ENCODE measurements at places on chromosomes 6 and 20.

DNA sequence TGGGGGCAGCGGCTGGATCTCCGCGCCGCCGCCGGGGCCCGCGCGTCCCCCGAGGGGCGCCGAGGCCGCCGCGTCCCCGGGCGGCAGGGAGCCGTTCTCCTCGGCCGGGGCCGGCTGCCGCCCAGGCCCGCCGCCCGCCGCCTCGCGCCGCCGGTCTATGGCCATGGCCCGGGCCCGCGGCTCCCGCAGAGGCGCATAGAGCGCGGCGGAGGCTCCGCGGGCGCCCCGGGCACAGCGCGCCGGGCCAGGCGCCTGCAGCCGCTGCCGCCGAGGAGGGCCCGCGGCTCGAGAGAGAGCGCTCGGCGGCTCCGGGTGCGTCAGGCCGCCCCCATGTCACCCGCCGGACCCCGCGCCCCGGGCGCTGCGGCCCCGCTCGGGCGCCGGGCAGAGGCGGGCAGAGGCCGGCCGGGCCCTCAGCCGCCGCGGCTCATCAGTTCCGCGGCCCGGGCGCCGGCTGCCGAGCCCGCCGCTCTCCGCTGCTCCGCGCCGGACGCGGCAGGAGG lies 404 bp downstream of the SLC22A23 start:
- peak; percentile 66 for DNase-seq

DNA sequence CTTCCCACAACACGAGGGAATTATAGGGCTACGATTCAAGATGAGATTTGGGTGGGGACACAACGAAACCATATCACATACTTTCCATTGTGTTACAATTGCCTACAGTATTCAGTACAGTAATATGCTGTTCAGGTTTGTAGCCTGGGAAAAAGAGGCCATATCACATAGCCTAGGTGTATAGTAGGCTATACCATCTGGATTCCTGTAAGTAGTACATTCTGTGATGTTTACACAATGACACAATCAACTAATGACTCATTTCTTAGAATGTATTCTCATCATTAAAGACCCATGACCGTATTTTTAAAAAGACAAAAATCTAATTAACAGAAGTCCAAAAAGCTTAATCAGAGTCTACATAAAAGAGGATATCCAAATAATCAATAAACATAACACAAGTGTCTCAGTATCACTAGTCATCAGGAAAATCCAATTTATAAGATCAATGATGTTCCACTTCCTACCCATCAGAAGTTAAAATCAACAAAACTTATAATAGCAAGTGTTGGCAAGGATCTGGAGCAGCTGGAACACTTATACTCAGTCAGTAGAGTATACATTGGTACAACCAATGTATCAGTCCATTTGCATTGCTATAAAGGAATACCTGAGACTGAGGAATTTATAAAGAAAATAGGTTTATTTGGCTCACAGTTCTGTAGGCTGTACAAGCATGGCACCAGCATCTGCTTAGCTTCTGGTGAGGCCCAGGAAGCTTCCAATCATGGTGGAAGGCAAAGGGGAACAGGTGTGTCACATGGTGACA lies 215.9 kb downstream of the CLVS2 start:
- no peak for DNase-seq

DNA sequence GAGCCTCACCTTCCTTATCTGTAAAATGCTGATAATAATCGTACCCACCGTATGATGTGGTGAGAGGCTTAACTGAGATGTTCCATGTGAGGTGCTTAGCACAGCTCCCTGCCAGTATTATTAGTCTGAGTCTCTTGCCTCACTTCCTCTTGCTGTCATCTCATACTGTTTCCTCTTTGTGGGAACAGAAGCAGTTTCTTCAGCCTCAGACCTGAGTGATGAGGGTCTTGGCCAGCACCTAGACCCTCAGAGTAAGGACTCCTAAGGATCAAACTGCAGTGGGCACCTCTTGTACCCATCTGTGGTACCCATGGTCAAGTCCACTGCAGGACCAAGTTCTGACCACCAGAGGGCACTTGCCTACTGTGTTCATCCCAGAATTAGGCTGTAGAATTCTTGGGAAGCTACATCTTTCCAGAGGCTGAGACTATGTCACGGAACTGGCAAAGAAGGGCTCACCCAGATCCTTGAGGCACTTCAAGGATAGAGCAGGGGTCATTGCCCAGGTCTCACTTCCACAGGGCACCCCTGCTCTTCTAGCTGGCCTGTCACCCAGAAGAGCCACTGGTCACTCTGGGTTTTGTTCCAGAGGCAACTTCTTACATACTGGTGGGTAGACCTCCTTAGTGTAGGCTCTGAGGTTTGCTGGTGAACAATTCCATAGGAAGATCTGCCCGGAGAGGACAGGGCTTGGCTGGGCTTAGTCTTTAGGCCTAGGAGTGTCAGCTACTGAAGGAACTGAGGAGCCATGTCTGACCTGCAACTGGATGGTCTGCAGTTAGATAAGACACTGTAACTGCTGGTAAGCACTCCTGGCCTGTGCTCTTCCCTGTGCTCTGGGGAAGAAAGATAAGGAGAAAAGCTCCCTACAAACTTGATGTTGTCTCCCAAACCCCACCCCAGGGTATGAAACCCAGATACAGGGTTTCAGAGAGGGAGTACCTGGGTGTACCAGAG lies 20.6 kb upstream of the SGK2 start:
- peak; percentile 61 for DNase-seq

GRCh38 chr20:17369506-17369905 lies 142.7 kb downstream of the PCSK2 start:
- DNase-seq, result no peak

DNA sequence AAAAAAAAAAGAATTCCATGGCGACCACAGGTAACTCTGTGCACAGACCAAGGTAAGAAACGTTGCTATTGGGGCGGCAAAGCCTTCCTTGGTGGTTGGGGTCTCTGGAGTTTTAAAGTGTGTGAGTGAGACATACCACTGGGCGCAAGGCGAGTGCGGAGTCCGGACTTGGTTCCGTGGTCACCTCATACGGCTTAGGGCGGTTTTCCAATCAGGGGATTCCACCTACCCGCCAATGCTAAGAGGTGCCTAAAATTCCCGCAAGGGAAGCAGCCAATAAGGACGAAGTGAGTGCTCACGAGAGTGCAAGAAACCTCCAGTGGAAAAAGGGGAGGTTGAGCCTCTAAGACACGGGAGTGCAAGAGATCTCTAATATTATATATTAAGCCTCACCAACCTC lies 68.6 kb upstream of the PRSS16 start:
- DNase-seq, result no peak

GRCh38 chr6:106181664-106182418 lies 95.7 kb downstream of the PRDM1 start:
- DNase-seq, result no peak

- DNase-seq, result no peak
Measured at GRCh38 chr6:33766921-33767907, 20.5 kb upstream of the IP6K3 start.

DNA sequence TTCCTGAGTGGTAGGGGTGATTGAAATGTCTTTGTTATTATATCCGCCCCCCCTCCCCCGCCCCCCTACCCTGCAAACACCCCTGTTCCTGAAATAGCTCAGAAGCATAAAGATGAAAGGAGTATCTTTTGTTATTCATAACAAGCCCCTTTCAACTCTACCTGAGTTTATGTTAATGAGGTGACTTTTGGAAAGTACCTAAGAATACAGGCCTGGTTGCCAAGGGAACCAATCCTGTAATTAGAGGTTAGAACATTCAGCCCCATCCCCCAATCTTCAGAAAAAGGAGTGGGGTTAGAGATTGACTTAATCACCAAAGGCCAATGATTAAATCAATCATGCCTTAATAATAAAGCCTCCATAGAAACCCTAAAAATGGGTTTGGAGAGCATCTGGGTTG lies 979.2 kb upstream of the GJE1 start:
- no peak for DNase-seq

- DNase-seq, result no peak
Measured at GRCh38 chr6:82832811-82833210, 232.8 kb downstream of the UBE3D start.

DNA sequence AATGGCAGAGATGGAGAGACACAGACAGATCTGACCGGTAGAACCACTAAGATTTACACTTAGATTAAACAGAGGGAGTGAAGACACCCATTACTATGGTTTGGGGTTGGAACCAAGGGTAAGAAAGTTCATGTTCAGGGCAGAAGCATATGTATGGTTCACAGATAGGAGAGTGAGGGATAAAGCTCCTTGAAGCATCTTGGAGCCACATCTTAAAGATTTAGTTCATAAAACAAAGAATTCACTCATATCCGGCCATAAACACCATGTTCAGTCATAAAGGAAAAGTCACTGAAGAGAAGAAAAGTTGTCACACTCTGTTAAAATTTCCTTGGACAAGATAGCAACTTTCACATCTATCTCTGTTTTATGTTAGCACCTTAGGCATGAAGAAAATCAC lies 18.0 kb downstream of the STX7 start:
- DNase-seq, result no peak

GRCh38 chr6:132648828-132649227 lies 10.2 kb downstream of the TAAR1 start:
- DNase-seq, result no peak

- DNase-seq, result no peak
Measured at GRCh38 chr20:46946796-46947195, 52.2 kb downstream of the EYA2 start.

GRCh38 chr6:165119231-165120020 lies 190.0 kb downstream of the C6orf118 start:
- no peak for DNase-seq

- no peak for DNase-seq
Measured at GRCh38 chr20:53032478-53032932, 60.3 kb downstream of the TSHZ2 start.

GRCh38 chr6:107140581-107140980 lies 25.3 kb upstream of the BEND3 start:
- DNase-seq, result no peak

DNA sequence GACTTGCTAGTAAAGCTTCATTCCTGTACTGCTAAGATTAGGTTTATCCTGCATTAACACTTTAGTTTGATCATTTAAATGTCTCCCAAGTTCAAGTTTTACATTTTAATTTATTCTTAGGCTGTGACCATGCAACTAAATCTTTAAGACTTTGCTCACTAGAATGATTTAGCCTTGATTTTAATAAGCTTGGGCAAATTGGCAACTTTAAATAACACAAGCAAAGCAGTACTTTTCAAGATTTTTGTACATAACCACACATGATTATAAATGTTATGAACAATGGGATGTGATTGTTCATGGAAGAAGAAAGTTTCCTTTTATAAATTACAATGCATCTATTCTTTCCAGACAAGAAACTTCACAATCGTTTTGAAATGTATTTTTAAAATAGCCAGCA lies 948.0 kb upstream of the EPHA7 start:
- no peak for DNase-seq

DNA sequence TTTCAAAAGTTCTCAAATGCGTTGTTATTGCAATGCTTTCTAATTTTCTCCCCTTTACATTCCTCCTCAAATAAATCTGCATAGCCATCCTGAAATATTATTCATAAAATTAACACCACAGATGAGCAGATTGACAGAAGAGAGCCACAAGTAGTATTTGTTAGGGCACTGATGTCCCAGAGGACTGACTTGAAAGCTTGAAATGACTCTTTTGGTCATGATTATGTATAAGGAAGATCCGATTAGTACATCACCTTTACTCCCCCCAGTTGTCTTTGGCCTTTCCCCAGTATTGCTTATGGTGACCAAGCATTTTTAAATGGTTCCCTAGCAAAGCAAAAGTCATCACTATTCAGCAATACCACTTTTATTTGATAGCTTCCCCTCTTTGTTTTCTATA lies 187.6 kb downstream of the ADAT2 start:
- DNase-seq, result peak; percentile 17

GRCh38 chr6:63640062-63640461 lies 4.5 kb downstream of the PHF3 start:
- DNase-seq, result no peak

- DNase-seq, result no peak
Measured at GRCh38 chr6:110567957-110568696, 91.7 kb upstream of the SLC22A16 start.

DNA sequence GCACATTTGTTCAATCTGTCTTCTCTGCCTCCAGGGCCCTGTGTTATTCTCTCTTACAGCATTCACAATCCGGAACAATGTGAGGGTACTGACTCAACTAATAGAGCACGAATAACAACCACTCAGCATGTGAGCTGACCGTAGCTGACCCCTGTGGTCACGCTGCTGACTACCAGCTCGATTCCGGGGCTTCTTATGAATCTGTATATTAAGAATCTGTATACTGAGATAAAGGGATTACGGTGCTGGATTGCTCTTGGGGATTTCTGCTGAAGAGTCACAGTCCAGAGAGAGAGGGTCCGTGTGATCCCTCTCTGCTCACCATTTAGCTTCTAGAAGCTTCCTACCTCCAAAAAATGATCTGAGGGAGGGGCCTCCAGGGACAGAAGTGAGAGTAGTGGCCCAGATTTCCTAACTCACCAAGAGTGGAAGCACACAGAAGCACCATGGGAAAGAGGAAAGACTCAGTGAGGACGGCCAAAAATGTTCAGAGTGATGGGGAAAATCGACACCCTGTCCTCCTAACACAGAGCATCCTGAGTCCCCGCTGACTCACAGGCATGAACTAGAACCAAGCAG lies 156.2 kb downstream of the THBS2 start:
- no peak for DNase-seq

DNA sequence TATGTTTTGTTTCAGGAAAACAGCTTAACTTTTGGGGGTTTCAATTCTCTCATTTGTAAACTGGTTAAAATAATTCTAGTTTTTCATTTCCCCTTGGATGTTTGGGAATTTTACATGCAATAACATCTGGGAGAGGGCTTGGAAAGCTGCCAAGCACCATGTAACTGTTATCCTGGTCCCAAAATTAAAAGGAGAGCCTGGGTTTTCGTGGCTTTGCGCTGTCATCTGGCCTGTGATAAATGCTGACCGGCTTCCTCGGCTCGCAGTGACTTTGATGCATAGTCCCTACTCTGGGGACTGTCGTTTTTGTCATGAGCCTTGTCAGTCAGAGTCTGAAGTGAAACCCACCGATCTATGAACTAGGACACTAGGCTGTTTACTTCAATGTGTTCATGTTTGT lies 12.2 kb downstream of the SLC35F1 start:
- no peak for DNase-seq

DNA sequence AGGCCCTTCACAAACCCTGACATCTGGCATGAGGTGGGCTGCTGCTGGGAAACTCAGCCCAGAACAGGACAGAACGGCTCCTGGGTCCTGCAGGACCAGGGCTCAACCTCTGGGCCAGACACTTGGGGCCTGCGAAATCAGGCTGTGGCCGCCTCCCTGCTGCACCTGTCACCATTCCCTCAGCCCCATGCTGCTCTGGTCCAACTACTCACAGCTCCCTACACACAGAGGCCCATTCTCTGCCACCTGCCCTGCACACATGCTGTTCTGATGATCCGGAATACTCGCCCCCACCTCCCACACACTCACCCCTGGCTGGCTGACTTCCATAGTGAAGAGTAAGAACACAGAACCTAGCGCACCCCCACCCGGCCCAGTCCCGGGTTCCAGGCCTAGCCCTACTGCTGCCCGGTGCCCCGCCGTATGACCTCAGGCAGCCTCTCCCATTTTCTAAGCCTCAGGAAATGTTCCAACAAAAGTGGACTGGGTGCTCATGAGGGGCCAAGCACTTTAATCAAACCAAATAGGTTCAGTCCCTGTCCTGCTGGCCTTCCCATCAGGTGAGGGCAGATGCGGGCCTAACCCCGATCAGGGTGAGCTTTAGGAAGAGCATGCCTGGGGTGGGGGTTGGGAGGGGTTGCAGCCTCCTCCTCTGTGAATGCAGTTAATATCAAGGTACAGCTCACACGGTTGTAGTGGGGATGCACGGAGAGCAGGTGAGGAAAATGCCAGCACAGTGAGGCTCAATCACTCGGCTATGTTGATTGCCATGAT lies 3.9 kb downstream of the PEDS1 start:
- no peak for DNase-seq

GRCh38 chr6:132142308-132142707 lies 191.1 kb upstream of the CCN2 start:
- no peak for DNase-seq
